Heart left ventricle (tissue), 16 donors: ENCODE measurements at places on chromosomes 2 and 18.

GRCh38 chr2:113105047-113105785 lies 22.2 kb upstream of the IL1RN start:
- no peak for DNase-seq

DNA sequence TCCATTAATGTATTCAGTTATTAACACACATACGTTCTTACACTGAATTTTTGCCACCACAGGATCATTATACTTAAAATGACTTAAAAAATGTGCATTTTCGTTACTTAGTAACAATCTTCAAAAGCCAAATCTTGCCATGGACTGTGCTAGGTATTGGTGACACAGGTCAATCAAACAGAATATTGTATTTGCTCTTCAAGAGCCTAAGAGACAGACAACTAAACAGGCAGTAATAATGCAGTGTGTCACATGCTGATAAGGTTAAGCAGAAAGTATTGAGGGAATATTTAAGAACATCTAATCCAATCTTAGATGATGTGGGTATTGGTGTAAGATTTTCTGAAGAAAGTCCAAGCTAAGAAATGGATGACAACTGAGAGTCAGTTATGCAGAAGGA lies 56.9 kb downstream of the FBXO11 start:
- no peak for DNase-seq

DNA sequence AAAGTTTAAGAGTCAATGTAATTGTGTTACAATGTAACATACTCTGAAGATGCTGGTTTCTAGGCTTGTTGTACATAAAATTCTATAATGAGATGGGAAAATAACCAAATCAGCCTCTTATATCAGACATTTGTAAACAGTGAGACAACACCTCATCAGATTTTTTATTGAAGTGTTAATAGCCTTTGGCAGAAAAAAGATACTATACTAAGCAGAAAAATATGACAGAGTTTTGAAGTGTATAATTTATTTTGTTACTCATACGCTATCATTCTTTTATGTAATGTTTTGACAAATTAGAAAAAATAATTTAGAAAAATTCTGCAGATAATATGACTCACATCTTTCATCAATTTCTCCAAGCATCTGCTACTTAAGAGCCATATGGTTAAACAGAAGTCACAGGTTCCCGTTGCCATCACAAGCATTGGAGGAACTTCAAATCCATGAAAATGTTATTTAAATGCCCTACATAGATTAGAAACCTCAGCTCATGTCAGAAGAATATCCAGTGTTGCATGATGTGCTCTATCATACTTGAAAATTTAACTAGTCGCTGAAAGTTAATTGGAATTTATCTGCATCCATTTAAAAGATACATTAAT lies 535.4 kb downstream of the LRP1B start:
- DNase-seq: no peak

DNA sequence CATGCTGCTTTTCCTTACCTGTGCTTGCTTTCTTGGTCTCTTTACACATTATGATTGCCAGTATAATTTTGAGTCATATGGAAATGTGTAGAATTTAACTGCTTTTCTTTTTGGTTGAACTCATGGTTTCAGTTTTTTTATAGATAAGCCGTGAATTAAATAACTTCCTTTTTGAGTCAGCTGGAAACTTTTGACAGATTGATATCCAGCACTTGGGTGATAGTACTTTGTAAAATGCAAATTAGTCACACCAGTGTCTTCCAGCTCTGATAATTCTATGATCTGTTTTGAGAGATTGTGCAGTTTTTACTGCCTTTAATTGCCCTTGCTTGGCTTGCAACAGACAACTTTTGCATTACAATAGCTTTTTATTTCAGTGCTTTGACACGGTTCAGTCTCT lies 86.4 kb downstream of the NCOA1 start:
- no peak for DNase-seq

DNA sequence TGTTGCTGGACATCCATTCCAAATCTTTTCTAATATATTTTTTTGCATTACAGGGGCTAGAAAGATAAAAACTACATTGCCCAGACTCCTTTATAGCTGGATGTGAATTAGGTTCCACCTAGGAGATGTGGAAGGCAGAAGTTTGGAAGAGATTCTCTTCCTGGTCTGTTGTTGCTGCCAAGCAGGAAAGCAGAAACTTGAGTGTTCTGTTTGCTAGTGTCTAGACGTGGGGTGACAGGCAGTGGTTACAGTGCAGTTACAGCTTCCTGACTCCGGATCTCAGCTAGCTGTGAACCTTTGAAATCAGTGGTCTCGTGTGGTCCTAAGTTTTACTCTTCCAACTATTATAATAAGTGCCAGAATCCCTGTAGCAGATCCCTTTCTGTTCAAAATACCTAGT lies 46.2 kb downstream of the COL4A4 start:
- no peak for DNase-seq
